ENCODE measurements at places on chromosomes 3 and 15. TPM values are rescaled to one million over a fixed set of nuclear protein-coding genes. Genes with fewer than 3 reads are reported as not detected.

CHDH gene
- 10.6 TPM for total RNA-seq

SLC9C1 gene
- total RNA-seq = 2.5 TPM

SPG11 gene
- 54.3 TPM for total RNA-seq

ITPR1 gene
- 10.3 TPM for total RNA-seq

PP2D1 gene
- total RNA-seq = not detected

ATP13A5 gene
- total RNA-seq = not detected

TUSC7 gene
- total RNA-seq = not detected

ZNF860 gene
- total RNA-seq = 6.5 TPM

POPDC2 gene
- 0.53 TPM for total RNA-seq

SH3GL3 gene
- 8.0 TPM for total RNA-seq

RETNLB gene
- not detected for total RNA-seq

CELF6 gene
- not detected for total RNA-seq

CRBN gene
- total RNA-seq = 23.2 TPM

BCL2A1 gene
- total RNA-seq = 0.25 TPM

DNA sequence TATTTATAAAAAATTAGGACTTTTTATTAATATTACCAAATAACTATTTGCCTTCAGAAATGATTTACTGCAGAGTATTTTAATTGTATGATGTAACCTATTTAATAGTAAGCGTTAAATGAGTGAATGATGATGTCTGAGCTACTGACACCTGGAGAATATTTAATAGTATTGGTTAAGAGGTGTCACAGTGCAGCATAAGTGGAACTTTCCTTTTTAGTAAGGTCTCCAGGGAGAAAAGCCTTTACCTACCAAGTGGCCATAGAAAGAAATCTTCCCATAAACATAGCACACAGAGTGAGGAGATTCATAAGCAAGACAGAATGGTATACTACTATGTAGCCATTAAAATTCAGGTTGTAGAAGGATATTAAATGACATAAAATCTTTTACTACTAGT, 441.7 kb downstream of the TBL1XR1 start:
- no peak for DNase-seq

- no peak for DNase-seq
Measured at GRCh38 chr3:116198087-116198486, 247.2 kb downstream of the LSAMP start.

- DNase-seq = no peak
Measured at GRCh38 chr3:69326855-69327300, 59.0 kb downstream of the FRMD4B start.

DNA sequence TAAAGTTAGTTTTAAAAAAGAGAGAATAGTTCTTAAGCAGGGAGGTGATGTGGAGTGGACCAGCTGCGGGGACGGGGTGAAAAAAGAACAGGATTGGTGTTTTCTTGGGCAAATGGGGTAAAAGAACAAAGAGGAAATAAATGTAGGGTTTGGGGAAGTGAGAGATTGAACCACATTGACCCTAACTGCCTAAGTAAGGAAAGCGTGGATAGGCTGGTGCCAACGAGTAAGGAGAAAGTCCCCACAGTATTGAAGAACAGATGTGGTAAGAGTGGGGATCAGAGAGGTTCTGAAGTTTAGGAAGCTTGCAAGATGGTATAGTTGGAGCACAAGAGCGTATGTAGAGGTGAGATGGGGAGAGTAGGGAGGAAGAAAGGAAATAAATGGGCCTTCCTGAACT, 17.0 kb downstream of the IREB2 start:
- DNase-seq = no peak

DNA sequence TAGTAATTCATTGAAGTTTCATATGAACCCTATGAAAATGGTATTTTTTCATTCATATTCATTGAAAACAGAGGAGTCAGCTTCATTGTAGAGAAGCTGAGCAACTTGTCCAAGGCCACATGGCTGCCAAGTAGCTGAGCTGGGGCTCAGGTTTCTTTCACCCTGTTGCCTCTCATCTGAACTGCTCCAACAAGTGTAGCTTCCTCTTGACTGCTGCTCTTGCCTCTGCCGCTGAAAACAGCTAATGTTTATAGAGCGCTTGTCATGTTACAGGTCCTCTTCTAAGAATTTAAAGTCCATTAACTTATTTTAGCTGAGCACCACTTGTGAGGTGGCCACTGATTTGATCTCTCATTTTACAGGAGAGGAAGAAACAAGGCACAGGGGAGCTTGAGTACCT, 81.1 kb downstream of the PDCD6IP start:
- no peak for DNase-seq

DNA sequence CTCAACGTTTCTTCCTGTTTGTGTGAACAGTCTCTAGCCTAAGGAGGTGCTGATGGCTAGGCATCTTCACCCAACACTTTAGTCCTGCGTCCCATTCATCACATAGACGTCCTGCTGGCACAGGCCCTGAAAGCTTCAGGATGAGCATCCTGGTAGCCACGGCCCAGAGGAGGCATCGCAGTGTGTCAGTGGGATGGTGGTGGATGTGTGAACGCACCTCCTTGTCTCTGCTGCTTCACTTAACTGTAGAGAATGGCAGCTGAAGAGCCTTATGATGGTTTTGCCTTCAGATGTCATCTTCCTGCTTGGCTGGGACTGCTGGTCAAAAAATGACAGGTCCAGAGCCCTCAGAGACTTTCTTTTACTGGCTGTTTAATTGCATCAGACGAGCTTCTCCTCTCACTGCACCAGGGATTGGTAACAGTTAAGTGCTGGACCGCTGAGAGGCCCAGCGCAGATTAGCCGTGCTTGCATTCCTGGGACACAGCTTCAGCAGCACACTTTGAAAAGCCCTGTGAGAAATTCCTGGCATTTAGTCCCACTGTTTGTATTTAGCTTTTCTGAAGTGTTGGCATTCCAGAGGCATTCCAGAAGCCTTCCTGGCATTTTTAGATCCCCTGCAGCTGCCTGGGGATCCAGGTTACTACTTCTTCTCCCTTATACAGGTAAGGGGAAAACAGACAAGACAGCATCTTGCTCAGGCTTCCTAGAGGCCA, 132.4 kb upstream of the PLXNA1 start:
- peak; percentile 72 for DNase-seq

- no peak for DNase-seq
Measured at GRCh38 chr15:63491979-63492378, 12.4 kb upstream of the USP3 start.

DNA sequence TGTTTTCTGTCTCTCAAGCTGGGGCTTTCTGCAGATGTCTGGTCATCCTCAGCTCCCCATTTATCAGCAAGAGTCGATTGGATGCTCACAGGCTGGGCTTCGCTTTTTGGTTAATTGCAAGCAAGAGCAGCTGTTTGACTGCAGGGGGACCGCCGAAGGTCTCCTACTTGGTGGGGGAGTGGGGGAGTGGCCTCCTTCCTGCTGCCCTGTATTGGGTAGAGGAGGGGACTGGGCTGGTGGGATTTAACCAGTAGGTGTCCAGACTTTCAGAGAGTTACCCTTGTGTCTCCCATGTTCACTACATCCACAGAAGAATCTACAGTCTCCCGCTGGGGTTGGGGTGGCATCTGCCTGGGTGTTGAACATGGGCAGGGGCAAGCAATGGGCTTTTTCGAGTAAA, 78.7 kb downstream of the PLXNA1 start:
- no peak for DNase-seq

GRCh38 chr3:139128803-139129202, 84.1 kb upstream of the PRR23C start:
- DNase-seq = no peak

DNA sequence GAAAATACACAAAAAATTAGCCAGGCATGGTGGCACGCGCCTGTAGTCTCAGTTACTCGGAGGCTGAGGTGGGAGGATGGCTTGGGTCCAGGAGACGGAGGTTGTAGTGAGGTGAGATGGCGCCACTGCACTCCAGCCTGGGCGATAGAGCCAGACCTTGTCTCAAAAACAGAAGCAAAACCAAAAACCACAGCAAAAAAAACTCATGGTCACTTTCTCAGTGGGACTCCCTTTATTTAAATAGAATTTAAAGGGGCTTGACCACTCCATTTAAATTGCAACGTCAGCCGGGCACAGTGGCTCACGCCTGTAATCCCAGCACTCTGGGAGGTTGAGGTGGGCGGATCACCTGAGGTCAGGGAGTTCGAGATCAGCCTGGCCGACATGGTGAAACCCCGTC, 32.8 kb downstream of the ARHGAP31 start:
- no peak for DNase-seq

- no peak for DNase-seq
Measured at GRCh38 chr3:191141728-191142127, 57.3 kb upstream of the OSTN start.

- no peak for DNase-seq
Measured at GRCh38 chr3:481111-481510, 284.5 kb downstream of the CHL1 start.

GRCh38 chr15:51343466-51343865, 2.0 kb downstream of the GLDN start:
- no peak for DNase-seq

DNA sequence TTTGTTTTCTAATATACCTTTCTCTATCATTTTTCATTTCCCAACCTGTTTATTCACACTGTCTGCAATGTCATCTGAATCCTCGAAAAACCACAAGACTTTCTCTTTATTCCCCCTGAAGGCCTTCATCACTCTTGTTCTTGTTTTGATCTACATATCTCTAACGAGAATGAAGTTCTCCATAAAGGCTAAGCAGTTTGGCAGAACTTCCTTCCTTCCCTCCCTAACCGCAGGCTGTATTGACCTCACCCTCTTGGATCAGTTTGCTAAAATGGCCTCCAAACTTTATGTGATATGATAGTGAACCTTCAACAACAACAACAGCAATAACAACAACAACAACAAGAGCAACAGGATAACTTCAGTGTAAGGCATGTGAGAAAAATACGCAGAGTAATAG, 392.8 kb downstream of the TIGIT start:
- no peak for DNase-seq

DNA sequence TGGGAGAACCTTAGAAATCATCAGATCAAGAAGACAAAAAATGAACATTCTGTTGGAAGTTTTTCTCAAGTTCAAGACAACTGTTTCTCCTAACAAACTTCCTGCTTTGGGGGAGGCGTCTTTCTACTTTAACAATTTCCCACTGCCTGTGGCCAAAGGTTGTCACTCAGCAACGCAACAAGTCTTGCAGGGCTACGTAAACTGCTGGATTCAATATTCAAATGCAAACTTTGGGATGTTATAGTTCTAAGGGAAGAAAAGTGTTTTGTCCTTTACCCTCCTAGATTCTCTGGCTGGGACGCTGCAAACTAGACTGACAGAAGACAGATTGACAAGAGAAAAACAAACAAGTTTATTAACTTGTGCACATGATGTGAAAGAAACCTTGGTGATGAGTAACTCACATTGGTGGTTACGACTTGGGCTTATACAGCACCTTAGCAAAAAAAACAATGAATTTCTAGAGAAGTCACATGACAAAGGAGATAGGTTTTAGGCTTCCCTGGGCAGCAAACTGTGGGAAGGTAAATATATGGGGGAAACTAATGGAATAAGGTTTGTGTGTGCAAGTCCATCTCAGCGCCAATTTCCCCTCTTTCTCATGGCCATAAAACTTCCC, 34.0 kb upstream of the ARPIN start:
- DNase-seq = no peak

GRCh38 chr3:192831111-192831644, 86.5 kb downstream of the MB21D2 start:
- DNase-seq = no peak

DNA sequence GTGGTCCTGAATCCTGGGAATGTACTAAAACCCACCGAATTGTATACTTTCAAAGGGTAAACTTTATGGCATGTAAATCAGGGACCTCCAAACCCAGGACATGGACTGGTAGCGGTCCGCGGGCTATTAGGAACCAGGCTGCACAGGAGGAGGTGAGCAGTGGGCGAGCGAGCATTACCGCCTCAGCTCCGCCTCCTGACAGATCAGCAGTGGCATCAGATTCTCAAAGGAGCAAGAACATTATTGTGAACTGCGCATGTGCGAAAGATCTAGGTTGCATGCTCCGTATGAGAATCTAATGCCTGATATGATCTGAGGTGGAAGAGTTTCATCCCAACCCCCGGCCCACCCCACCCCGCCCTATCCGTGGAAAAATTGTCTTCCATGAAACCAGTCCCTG, 22.2 kb downstream of the HEG1 start:
- DNase-seq = no peak

- no peak for DNase-seq
Measured at GRCh38 chr3:155076888-155077287, 3.2 kb upstream of the MME start.

GRCh38 chr3:5144316-5144994, 22.4 kb downstream of the ARL8B start:
- no peak for DNase-seq

- no peak for DNase-seq
Measured at GRCh38 chr15:99181545-99181971, 67.8 kb downstream of the TTC23 start.

Measured in WTC11 (cell line).